Activated CD4-positive, alpha-beta T cell treated with anti-CD3 and anti-CD28 coated beads, Interleukin-2, amount 50 U/mL, for 48 hours (primary cell): ENCODE measurements at places on chromosomes 16 and 17.

DNA sequence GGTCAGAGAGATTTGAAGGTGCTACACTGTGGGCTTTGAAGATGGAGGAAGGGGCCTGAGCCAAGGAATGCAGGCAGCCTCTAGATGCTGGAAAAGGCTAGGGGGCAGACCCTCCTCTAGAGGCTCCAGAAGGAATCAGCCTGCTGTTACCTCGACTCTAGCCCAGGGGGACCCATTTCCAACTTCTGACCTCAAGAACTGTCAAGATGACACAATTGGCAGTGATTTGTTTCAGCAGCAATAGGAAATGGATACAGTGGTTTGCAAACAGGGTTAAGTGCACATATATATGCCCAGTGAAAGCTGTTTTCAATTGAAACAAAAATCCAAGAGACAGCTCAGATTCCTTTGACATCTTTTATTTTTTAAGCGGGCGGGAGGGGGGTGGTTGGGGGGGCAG, 3.7 kb upstream of the ZDHHC1 start:
- DNase-seq: no peak

DNA sequence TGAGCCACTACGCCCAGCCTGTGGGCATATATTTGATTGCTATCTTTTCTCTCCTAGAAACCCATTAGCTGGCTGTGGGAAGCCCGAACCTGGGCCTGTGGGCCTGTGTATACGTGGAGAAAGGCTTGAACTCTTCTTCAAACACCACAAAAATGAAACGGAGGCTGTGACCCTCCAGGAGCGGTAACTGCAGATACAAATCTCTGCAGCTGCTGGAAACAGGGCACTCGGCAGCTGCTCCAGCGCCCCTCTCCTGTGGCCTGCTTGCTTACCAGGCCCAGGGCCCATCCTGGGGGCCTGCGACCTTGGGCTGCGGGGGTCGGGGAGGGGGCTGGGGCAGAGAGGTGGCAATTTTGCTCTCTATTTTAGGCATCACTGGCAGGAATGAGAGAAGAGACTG, 28.0 kb upstream of the MTSS2 start:
- no peak for DNase-seq

- no peak for DNase-seq
Measured at GRCh38 chr16:1825381-1825863, 1.2 kb downstream of the HAGH start.

DNA sequence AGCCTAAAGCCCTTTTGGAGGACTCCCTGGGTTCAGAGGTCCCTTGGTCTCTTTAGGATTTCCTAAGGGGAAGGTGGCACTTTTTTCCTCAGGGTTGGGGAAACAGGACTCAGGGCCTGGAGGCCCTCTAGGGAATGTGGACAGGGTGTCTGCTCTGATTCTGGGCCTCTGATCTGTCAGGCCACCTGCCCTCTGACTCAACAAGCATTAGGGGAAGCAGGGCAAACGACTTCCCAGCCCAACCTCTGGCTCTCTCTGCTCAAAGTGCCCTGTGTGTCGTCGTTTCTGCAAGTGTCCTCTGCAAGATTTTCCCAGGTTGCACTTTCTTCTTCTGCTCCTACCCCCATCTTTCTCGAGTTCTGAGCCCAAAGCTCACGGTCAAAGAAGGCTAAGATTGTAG, 6.6 kb upstream of the IGFBP4 start:
- DNase-seq: no peak

- DNase-seq: no peak
Measured at GRCh38 chr17:7183433-7184090, 4.4 kb upstream of the ASGR1 start.

DNA sequence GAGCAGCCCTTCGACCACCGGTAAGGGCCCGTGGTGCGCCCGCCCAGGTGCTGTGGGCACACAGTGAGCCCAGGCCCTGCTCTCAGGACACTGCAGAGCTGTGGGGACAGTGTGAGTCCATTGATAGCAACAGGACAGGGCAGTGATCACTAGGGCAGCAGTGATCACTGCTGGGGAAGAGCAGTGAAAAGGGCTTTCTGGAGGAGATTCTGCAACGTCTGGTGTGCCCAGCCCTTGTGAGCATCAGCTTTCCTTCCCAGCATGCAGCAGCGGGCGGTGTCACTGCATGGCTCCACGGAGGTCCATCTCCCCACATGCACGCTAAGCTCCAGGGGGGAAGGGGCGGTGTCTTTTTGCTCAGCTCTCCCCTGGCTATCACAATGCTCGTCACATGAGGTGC, 32.1 kb downstream of the MAP1LC3B start:
- DNase-seq: no peak

GRCh38 chr16:9308356-9308801, 216.9 kb downstream of the HAPSTR1 start:
- DNase-seq: no peak

DNA sequence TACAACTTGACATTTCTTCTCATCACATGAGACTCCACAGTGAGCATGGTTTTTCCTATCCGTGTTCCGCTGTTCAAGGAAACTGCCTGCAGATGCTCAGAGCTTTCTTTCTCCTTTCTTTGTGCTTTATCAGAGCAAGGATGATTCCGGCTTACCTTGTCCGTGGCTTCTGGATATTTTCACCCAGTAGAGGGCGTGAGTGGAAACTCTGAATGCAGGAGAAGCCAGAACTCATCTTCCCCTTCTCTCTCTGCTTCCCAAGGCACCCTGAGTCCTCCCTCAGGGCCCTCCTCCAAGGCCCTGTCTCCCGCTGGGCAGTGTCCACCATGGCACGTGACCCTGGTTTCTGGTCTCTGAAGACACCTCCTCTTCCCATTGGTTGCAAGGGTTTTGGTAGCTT, 721.1 kb upstream of the RBFOX1 start:
- DNase-seq: no peak

GRCh38 chr17:57311281-57312216, 55.2 kb downstream of the MSI2 start:
- no peak for DNase-seq

DNA sequence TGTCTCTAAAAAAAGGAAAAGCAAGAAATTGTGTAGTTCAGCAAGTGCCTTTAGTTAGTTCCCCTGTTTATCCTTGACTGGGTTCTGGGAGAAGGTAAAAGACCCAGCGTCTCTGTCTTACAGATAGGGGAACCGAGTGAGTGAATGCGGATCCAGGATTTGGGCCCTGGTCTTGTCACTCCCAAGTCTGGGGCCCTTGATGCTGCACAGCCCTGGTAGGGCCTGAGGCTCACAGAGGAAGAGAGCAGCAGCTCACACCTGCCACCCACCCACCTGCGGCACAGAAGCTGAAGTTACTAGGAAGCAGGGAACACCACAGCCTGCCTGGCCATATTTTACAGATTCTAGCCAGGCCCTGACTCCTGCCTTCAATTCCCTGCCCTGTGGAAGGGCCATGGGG, 22.2 kb downstream of the LASP1 start:
- no peak for DNase-seq

DNA sequence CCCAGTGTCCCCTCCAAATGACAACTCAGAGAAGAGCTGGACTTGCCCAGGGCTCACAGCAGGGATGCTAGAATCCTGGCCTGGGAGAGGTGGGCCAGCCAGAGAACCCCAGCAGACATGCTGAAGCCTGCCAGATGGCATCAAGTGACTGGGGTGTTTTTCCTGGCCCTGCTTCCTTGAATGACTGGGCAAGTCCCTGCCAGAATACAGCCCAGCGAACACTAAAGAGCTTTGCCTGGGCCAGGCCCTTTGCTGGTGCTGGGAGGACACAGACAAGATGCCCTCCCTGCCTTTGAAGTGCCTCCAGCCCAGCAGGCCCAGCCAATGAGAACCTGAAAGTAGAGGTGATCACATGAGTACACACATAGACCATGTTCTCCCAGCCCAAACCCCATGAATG, 11.5 kb downstream of the ZNF319 start:
- DNase-seq: no peak
